ENCODE measurements at places on chromosomes 16 and 17.

- DNase-seq, result peak; percentile 19
Observed at GRCh38 chr16:67163164-67163998, 1.2 kb upstream of the HSF4 start.

GRCh38 chr16:25135254-25135878, 23.8 kb downstream of the LCMT1 start:
- DNase-seq, result no peak

- DNase-seq, result no peak
Observed at GRCh38 chr16:69554495-69554894, 11.3 kb upstream of the NFAT5 start.

GRCh38 chr16:17437127-17437720, 33.5 kb downstream of the XYLT1 start:
- DNase-seq, result no peak

- DNase-seq, result no peak
Observed at GRCh38 chr17:30929081-30929633, 7.4 kb downstream of the ADAP2 start.

- DNase-seq, result no peak
Observed at GRCh38 chr16:49528060-49528865, 154.7 kb downstream of the C16orf78 start.

- DNase-seq, result no peak
Observed at GRCh38 chr17:18987230-18987610, 17.3 kb downstream of the FAM83G start.

DNA sequence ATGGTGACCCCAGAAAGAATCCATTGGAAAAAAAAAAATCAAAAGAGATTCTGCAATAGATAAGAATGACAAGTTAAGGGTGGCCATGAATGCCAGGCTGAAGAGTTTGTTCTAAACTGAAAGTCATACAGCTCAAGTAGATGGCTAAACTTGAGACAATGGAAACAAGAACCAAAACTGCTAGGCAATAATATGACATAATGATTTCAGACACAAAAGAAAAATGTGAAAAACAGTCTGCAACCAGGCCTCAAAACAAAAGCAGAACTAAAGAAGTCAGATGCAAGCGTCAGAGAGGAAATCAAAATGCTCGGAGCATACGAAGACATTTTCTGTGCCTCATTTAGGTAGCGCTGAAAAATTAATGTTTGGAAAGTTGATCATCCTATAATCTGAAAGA, 54.4 kb upstream of the YPEL2 start:
- no peak for DNase-seq

GRCh38 chr16:67562918-67563707, 787 bp downstream of the CTCF start:
- DNase-seq, result peak; percentile 52

GRCh38 chr16:50395763-50396710, 27.2 kb upstream of the BRD7 start:
- no peak for DNase-seq

GRCh38 chr16:68227183-68227793, 8.6 kb downstream of the ESRP2 start:
- no peak for DNase-seq

DNA sequence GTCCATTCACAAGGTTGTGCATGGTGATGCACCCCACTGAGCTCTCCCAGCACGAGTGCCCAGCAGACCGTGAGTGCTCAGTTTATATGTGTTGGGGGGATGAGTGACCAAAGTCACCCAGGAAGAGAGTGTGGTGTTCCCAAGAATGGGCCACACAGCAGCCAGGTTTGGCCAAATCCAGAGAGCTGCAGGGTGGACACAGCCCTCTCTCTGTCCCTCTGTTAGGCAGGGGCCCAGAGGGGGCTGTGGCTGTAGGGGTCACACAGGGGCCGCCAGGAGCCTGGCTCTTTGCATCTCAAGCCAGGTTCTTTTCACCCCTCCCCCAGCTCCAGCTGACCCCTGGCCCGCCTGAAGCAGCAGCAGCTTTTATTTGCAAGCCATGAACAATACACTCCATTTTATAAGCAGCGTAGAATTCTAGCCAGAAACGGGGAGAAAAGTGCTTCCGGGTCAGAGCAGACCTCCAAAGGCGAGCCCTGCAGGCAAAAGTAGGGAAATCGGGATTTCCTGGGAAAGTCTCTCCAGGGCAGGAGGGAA, 13.3 kb downstream of the COTL1 start:
- no peak for DNase-seq

DNA sequence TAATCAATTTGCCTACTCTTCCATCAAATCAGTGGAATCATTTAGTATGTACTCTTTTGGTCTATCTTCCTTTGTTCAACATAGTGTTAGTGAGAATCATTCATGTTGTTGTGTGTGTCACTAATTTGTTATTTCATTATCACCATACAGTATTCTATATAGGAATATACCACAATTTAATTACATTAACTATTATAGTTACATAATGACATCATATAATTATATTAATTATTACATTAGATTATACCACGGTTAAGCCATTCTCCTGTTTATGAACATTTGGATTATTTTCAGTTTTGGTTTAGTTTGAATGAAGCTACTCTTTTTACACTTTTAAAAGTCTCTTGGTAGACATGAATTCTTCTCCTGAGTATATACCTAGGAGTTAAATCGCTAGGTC, 40.4 kb downstream of the MYO1D start:
- DNase-seq, result no peak

- DNase-seq, result no peak
Observed at GRCh38 chr17:9079461-9080103, 58.3 kb downstream of the NTN1 start.

DNA sequence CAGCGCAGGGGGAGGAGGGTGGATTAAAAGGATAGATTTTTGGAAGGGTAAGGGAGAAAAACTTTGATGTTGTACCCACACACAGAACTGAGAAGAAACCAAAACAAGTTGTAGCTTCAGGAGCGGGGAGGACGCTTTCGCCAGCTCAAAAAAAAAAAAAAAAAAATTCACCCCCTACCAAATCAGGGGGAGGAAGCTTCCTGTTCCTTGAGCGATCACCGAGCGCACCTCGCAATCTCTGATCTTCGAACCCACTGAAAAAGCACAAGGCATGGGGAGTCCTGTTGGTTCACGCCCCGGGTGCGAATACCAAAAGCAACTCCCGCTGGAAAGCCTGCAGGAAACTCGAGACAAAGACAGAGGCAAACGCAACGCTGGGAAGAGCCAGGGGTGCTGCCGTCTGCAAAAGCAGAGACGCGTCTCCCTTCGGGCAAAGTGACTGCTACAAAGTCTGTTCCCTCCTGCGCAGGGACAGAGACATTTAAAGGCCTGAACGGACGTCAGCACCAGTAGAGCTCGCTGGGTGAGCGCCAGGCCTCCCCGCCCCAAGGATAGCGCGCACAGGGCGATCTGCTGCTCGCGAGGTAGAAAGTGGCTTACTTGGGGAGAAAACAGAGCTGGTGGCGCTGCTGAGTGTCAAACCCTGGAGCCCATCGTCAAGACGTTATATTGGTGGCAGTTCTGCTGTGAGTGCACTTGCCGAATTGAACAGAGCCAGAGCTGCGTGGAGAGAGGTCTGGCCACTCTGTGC, 190.4 kb downstream of the USP22 start:
- DNase-seq, result no peak

- DNase-seq, result no peak
Observed at GRCh38 chr17:69524854-69525253, 110.4 kb downstream of the MAP2K6 start.
